Activated T-cell treated with anti-CD3 and anti-CD28 coated beads, Interleukin-2, amount 50 U/mL, for 24 hours (primary cell): ENCODE measurements at places on chromosomes 2 and 18.

- DNase-seq: no peak
Observed at GRCh38 chr2:187879491-187879890, 325.3 kb upstream of the TFPI start.

DNA sequence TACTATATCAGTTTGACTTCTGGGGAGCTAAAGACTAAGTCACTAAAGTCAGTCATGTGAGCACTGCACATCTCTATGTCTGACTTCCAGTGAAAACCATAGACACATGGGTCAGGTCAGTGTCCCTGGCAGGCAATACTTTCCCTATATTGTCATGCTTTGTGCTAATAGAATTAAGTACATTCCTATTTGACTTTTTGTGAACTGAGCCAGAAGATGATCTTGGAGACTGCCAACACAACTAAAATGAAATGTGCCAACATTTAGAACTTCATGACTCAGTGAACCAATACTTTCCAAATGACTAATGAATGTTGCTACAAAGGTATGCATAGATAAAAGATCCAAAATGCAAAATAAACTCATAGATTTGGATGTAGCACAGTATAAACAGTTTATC lies 820.8 kb upstream of the FAM98A start:
- DNase-seq: no peak

DNA sequence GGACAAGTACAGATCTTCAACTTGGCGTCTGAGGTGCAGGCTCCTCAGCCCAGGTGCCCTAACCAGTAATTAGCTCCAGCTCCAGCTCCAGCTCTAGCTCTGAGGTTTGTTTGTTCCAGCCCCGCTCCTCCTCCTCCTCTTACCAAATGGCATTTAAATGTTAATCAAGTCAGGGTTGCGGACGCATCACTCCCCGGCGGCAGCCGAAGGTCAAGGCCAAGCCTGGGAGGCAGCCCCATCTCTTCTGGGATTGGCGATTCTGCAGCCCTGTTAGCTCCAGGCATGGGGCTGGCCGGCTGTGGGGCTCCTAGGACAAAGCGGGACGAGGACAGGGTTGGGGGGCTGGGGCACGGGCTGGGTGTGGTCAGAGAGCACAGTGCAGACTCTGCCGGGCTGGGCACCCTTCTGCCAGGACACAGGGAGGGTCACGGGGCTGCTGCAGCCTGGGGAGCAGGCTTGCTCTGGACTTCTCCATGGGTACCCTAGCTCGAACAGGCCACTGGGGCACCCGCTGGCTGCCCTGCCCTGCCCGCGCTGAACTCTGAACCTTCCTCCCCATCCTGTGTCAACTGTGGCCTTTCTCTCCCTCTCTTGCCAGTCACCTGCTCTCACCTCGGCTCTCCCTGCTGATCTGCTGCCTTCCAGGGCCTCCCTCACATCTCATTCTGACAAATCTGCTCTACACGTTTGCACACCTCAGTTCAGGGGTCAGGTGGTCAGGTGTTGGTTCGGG lies 203.3 kb downstream of the CELF4 start:
- DNase-seq: no peak

GRCh38 chr2:50535971-50536759 lies 495.8 kb downstream of the NRXN1 start:
- no peak for DNase-seq

- no peak for DNase-seq
Observed at GRCh38 chr2:207354462-207354861, 175.3 kb upstream of the CREB1 start.

GRCh38 chr18:58527952-58528287 lies 101.0 kb downstream of the ALPK2 start:
- no peak for DNase-seq
